ENCODE measurements at places on chromosomes 3 and 15.

GRCh38 chr3:186566772-186567071 lies 417 bp downstream of the TBCCD1 start:
- DNase-seq, result no peak

- DNase-seq, result no peak
These were observed 1336.3 kb upstream of the CADM2 start for GRCh38 chr3:83622526-83622925.

GRCh38 chr3:175150812-175151401 lies 291.8 kb downstream of the NAALADL2 start:
- peak; percentile 83 for DNase-seq

DNA sequence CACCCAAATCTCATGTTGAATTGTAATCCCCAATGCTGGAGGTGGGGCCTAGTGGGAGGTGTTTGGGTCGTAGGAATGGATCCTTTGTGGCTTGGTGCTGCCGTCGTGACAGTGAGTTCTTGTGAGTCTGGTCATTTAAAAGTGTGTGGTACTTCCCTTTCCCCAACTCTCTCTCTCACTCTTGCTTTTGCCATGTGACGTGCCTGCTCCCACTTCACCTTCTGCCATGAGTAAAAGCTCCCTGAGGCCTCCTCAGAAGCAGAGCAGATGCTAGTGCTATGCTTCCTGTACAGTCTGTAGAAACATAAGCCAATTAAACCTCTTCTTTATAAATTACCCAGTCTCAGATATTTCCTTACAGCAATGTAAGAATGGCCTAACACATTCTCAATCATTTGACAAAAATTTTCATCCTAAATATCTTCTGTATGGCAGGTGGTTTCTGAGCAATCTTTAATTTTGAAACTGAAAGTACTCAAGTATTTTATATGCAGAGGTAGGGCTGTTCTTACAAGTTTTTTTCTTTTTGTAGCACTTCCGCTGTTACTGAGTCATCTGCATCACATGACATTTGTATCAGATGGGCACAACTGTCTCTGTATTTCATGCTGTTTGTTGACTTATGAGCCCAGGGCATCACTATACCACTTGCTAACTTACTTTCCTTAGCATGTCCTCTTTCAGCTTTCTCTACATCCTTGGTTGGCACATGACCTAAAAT lies 8.8 kb downstream of the RPL39L start:
- DNase-seq, result no peak

GRCh38 chr3:134798681-134799311 lies 3.7 kb downstream of the EPHB1 start:
- DNase-seq, result peak; percentile 37

- DNase-seq, result no peak
These were observed 76.1 kb downstream of the LINGO1 start for GRCh38 chr15:77556622-77557021.

GRCh38 chr3:196216089-196216564 lies at the start of gene SLC51A:
Gene SLC51A, plus strand, starts transcription at chr3:196216534. Its CDS starts 179 bp downstream, at chr3:196216713.
- no peak for DNase-seq

DNA sequence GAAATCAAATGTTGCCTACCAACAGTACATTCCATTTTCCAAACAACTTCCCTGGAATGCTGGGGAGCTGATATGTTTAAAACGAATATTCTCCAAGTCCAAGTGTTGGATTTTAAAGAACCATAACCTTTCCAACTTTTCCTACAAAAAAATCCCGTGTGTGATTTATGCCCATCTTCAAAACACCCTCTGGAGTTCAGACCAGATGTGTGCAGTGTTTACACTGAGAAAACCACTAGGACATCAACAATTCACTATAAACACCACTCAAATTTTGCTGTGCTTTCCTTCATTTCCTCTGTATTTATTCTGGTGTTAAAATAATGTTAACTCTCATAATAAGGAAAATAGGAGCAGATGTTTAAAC lies 2.4 kb downstream of the VGLL4 start:
- DNase-seq, result no peak

GRCh38 chr3:137642831-137643230 lies 121.3 kb upstream of the SOX14 start:
- peak; percentile 67 for DNase-seq

- no peak for DNase-seq
These were observed 33.6 kb downstream of the VPS13C start for GRCh38 chr15:62026487-62027262.

- DNase-seq, result no peak
These were observed 25.9 kb downstream of the CSTA start for GRCh38 chr3:122350814-122351418.

DNA sequence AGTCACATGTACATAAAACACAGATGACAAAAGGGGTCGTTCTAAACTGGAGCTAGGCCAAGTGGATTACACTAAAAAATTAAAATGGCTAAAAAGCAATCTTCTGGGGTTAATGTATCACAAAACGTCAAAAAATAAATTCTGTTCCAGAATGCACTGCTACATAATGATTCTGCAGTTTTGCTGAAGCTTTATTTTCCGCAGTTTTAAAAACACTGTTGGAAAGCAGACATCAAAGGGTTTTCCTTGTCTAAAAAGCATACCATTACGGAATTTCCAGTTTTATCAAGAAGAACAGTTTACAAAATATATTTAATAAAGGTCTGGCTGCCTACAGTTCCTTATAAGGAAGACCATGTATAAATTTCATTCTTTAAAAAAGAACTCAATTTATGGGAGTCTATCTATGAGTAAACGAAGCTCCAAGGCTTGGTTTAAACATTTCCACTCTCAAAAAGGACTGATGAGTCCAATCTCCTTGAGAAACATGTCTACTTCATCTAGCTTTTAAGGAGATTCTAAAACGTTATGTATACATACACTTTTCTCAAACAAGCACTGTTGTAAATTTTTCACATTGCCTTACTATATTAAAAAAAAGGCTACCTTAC lies 1.3 kb downstream of the DMXL2 start:
- DNase-seq, result no peak

DNA sequence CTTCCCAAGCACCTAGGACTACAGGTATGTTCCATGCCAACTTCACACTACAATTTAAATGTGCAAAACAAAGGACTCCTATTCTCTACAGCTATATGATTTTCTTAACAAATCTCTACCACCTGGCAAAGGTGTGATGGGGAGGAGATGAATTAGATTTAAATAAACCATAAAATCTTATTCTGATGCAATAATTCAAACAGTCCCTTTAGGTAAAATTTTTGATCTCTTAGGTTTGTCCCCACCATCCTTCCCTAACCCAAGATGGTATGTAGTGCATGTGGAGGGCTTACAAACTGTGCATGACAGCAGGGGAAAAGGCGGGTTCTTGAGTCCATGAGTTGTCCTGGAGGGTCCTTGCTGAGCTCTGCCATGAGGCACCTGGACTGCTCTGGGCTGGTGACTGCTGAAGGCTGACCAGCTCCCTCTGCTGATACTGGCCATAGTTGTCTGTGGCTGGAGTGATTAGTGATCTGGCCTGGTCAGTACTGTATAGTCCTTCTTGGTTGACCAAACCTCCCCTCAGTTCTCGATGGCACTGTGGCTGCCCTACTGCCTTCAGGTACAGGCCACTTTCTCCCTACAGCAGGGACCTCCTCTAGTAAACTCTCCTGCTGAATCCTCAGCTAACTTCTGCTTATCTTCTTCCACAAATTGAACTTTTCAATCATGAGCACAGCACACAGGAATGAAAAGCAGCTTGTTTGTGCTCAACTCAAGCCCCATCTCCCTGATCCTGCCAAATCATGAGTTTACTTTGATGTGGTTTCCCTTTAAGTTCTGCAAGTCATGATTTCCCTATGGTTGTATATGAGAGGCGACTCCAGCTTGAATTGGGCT lies 30.1 kb downstream of the CFAP161 start:
- no peak for DNase-seq

GRCh38 chr3:8597219-8597853 lies 47.3 kb downstream of the SSUH2 start:
- no peak for DNase-seq

DNA sequence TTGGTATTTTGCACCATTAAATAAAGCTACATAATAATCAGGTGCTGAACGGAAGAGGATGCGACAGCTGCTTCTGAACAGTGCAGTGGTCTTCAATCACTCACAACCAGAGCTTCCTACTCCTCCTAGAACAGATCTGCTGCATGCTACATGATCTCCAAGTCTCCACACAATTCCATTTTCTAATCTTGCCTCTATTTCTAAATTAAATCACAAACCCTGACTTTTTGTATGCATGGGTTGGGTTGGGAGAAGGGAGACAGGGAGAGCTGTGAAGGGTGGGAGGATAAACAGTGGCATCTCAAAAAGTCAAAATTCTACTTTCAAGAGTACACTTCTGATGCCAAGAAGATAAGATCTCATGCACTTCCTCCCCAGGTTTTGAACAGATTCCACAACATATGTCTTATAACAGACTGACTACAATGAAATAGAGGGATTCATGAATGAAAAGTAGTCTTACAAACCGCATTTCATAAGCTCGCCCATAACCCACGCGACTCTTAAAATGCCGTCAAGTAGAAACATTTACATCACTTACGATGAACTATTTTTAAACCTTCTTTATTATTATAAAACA lies 57.2 kb downstream of the CHSY1 start:
- DNase-seq, result no peak

DNA sequence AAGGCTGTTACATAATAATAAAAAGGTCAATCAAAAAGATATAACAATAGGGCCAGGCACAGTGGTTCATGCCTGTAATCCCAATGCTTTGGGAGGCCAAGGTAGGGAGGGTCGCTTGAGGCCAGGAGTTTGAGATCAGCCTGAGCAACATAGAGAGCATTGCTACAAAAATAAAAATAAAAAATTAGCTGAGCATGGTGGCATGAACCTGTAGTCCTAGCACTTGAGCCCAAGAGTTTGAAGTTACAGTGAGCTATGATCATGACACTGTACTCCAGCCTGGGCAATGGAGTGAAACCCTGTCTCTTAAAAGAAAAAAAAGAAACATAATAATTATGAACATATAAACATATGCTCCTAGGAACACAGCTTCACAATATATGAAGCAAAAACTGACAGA lies 29.3 kb downstream of the AVEN start:
- no peak for DNase-seq

DNA sequence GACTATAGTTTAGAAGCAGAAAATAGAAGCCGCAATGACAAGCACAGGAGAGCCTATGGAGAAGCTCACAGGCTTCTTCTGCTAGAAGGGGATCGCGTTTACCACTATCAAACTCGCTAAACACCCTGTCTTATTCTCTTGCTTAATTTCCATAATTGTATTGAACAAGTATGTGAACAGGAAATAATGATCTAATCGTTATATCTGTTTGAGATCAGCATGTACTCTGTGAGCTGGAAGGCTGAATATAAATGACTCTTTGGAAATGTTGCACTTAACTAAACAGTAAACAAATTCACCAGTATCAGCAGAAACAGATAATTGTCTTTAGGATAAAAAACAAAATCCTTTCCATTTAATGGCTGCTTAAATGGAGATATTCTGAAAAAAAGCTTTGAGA lies 15.0 kb downstream of the NEK10 start:
- DNase-seq, result no peak

GRCh38 chr3:45064512-45065372 lies 38.6 kb downstream of the CLEC3B start:
- DNase-seq, result no peak

DNA sequence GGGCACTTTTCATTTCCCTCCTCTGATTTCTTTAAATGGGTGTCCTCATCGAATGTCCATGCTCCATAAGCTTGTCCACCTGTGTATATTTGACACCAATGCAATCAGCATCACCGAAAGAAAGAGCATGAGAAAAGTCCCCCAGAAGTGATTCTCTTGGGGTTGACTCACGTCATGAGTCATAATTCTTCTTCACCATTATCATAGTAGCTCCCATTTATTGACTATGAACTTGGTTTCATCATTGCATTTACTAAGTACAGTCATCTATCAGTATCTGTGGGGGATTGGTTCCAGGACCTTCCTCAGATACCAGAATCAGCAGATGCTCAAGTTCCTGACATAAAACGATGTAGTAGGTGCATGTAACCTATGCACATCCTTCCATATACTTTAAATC lies 372.5 kb upstream of the CFAP20DC start:
- DNase-seq, result no peak

DNA sequence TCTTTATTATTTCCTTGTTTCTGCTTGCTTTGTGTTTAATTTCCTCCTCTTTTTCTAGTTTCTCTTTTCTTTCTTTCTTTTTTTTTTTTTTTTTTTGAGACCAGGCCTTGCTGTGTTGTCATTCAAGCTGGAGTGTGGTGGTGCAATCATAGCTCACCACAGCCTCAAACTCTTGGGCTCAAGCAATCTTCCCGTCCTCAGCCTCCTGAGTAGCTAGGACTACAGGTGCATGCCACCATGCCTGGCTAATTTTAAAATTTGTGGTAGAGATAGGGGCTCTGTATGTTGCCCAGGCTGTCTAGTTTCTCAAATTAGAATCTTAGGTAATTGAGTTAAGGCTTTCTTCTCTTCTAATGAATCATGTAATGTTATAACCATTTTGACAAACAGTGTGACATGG lies 22.4 kb downstream of the SLMAP start:
- DNase-seq, result no peak

- no peak for DNase-seq
These were observed 56.1 kb downstream of the CALML4 start for GRCh38 chr15:68149059-68149458.

GRCh38 chr15:47872208-47872607 lies 154.9 kb downstream of the SEMA6D start:
- no peak for DNase-seq

DNA sequence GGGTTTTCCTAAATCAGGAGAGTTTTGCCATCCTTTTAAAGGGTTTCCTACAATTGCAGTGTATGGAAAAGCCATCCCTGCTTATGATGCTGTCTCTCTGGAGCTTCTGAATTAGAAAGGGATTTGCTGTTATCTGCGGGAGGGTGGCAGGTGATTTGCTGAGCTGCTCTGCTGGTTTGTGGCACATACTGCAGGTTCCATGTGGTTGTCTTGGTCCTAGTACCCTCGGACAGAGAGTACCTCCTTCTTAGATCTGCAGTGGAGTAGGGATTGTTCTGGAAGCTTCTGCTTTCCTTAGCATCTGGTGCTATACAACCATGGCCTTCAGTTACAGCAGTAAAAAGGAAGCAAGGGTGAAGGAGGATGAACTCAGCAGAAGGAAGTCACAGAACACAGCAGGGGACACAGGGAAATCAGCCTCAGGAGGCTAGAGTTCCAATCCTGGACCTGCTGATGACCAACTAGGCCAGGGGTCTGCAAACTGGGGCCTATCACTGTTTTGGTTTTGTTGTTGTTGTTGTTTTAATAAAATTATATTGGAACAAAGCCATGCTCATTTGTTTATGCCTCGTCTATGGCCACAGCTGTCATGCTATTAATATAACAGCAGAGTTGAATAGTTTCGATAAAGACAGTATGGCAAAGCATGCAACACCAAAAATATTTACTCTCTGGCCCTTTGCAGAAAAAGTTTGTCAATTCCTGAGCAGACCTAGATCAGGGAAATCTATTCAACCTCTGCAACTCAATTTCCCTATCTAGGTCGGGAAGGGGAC lies 39.5 kb downstream of the STARD5 start:
- DNase-seq, result no peak

DNA sequence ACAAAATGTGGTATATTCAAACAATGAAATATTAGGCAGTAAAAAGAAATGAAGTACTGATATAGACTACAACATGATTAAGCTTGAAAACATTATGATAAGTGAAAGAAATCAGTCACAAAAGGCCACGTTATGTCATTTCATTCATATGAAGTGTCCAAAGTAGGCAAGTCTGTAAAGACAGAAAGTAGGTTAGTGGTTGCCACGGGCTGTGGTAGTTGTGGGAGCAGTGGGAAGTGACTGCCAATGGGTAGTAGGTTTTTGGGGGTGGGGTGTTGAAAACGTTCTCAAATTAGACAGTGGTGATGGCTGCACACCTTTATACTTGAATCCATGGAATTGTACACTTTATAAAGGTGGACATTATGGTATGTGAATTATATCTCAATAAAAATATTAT lies 12.1 kb downstream of the GALNT15 start:
- DNase-seq, result no peak

GRCh38 chr15:67422296-67422695 lies 98.6 kb upstream of the C15orf61 start:
- DNase-seq, result peak; percentile 35
